Left colon (tissue), 2 donors: ENCODE measurements at places on chromosomes 1 and 21.

DNA sequence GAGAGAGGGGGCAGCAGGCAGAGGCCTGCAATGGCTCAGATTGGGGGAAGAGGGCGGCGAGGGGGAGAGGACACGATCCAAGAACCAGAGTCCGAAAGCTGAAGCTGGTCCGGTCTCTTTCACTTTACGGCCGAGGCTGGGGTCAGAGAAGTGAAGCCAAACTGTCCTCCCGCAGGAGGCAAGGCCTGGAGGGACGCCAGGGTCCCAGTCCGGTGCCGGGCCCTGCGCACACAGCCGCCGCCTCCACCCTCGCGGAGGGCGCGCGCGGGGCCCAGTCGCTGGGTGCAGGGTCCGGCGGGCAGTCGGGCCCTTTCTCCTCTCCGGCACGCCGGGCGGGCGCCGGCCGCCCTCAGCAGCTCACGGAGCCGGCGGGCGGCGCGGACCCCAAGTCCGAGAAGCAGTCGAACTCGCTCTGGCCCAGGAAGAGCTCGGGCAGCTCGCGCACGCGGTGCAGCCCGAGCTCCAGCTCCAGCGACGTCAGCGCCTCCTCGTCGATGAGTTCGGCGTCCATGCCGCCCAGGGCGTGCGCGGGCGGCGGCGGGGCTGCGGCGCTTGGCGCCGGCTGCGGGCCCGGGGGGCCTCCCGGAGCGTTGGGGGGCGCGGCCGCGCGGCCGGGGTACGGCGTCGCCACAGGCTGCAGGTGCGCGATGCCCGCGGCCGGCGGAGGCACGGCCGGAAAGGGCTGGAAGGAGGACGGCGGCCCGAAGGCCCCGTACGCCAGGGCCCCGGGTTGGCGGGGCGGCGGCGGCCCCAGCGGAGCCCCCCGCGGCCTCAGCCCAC is 749 bp downstream of the CITED4 start:
- peak; percentile 56 for DNase-seq

- no peak for DNase-seq
Observed at GRCh38 chr21:17828223-17828622, 9.1 kb upstream of the C21orf91 start.

DNA sequence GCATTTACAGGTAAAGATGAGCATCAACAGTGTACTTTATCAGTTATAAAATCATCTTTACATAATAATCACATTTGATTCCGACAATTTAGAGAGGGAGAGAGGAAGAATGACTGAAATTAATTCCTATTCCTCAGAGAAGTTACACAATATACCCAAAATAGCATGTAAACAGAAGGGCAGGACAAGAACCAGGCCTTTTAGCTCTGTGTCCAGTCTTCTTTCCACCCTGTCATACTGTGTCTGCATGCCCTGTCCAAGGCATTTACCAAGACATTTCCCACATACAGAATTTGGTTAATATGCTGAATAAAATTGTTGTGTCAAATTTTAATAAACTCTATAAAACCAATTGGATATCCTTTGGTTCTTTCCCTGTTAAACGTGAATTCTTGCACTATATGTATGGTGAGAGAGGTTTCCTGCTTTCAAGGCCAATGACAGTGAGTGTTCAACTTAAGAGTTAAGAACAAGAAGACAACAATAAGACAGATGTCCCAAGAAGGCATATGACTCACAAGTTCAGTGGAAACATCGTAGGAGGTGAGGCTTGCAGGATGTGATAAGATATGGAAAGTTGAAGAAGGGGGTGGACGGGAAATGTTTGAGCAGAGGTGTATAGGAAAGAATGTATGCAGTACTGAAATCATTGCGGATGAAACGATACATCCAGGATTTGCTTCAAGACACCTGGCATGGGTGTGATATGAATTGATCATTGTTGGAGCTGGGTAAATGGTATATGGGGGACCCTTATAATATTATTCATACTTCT is 20.8 kb downstream of the LRRC8B start:
- DNase-seq, result no peak

GRCh38 chr1:145828367-145829026 is 4.5 kb downstream of the POLR3C start:
- DNase-seq, result no peak

- no peak for DNase-seq
Observed at GRCh38 chr1:96756789-96757188, 35.2 kb downstream of the PTBP2 start.

GRCh38 chr1:210098356-210098755 is 134.2 kb upstream of the SERTAD4 start:
- no peak for DNase-seq

DNA sequence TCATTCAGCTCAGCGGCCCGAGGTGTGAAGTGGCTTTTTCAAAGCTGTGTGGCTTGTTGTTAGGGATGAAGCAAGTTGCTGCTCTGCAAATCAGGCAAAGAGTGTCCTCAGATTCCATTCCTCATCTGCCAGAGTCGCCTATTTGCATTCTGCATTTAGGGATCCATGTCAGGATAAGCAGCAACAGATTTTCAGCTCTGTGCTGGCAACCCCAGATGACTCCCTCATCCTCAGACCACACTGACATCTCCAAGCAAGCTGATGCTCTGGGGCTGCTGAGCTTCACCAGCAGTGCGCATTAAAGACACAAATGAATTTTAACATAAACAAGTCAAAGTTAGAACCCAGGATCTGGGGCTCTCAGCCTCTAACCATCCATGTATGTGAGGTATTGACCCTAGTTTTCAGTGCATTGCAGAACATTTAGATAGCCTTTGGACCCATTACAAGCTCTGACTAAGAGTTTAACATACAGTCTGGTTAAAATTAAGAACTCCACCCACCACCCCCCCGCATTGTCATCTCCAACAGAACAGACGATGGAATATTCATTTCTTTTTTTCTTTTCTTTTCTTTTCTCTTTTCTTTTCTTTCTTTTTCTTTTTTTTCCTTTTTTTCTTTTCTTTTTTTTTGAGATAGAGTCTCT is 10.9 kb downstream of the CFAP107 start:
- no peak for DNase-seq

DNA sequence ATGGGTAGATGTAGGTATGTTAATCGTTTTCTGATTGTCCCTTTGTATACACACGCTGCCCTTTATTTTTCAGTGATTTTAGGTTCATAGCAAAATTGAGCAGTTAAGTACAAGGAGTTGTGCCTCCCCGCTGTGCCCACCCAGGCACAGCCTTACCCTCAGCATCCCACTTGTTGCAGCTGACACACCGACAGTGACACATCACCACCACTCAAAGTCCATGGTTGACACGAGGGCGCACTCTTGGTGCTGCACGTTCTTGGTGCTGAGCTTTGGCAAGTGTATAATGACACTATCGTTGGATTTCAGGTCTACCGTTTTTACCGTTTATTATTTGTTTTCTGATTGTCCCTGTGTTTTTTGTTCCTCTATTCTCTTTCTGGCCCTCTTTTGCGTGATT is 15.6 kb downstream of the C1orf159 start:
- DNase-seq, result no peak

GRCh38 chr1:225617479-225617878 is 35.4 kb downstream of the ENAH start:
- DNase-seq, result no peak

DNA sequence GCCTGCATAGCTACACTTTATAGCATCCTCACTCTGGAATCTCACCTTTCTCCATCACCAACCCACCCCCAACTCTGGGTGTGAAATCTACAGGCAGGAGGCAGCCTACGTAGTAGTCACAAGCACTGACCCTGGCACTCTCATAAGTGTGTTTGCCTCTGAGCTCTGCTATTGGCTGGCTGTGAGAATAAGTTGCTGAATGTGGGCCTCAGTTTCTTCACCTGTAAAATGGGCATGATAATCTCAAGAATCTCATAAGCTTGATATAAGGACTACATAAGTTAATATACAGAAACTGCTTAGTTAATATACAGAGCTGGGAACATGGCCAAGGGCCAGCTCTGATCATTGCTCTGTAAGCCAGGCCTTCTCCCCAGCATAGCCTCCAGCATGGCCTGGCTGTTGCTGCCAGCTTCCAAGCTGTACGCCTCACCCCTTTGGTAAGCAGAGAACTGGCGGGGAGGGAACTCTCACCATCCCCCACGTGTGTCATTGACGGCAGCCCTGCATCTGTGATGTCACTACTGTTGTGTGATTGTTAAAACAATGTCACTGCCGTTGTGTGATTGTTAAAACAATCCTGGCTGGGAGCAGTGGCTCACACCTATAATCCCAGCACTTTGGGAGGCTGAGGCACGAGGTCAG is 53.3 kb downstream of the SYF2 start:
- peak; percentile 32 for DNase-seq

GRCh38 chr1:27192039-27192529 is 37.2 kb upstream of the SLC9A1 start:
- DNase-seq, result peak; percentile 83

- DNase-seq, result no peak
Observed at GRCh38 chr1:101165954-101166353, 70.9 kb upstream of the S1PR1 start.

- DNase-seq, result no peak
Observed at GRCh38 chr1:230495076-230495475, 68.9 kb upstream of the PGBD5 start.

DNA sequence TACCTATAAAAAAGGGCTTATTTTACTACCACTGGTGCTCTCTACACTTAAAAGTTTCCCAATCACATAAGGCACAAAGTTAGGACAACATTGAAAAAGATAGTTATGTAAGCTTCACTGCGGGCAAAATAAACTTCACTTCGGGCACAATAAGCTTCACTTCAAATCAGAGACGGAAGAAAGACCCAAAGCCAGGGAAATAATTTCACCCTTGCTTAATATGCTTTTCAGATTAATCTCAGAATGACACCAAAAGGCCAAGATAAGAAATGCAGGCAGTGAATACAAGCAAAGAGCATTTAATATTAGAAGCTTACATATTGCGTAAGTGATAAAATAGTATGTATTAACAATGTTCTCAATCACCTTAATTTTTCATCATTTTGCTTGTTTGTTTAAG is 444.2 kb downstream of the SETD4 start:
- no peak for DNase-seq

DNA sequence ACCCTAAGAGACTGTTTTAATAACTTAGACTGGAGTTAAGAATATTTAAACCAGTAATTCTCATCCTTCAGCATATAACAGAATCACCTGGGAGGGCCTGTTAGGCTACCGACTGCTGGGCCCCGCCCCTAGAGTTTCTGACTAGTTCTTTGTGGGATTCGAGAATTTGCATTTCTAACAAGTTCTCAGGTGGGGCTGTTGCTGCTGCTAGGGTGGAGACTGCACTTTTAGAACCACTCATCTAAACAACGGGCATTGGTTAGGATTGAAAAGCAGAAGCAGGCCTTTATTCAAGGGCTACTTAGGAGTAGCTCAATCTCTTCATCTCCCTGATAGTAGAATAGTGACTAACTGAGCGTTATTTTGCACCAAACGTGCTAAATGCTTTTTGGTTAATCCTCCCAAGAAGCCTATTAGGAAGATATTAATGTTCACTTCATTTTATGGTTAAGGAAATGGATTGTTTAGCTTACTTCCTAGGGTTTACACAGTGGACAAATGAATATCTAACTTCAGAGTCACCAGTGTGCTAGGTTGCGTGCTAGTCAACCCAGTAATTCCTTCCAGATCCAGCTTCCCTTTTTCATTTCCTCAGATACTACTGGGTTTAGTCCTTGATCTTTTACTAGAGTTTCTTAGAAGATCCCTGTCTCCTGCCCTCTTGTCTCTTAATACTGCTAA is 31.1 kb upstream of the UAP1 start:
- DNase-seq, result no peak

GRCh38 chr1:28190337-28190979 is 14.0 kb upstream of the PTAFR start:
- DNase-seq, result no peak

- no peak for DNase-seq
Observed at GRCh38 chr1:33893147-33893830, 29.4 kb downstream of the HMGB4 start.

DNA sequence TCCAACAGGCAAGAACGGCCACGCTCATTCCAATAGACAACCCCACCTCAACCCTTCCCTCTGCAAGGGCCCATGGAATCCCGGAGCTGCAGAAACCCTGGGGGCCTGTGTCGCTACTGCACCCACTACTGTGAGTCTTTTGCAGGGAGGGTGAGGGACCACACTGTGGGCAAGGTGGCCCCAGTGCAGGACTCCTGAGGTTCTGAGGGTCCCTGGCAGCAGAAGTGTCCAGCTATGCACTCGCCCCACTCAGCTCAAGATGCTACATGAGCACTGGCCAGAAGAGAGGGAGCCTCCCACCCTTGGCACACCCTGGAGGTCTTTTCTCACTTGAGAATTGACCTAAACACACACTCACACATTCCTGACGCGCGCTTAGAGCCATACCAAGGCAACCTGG is 2.1 kb upstream of the PAX7 start:
- no peak for DNase-seq

GRCh38 chr21:39050841-39051587 is 132.2 kb downstream of the PSMG1 start:
- no peak for DNase-seq

DNA sequence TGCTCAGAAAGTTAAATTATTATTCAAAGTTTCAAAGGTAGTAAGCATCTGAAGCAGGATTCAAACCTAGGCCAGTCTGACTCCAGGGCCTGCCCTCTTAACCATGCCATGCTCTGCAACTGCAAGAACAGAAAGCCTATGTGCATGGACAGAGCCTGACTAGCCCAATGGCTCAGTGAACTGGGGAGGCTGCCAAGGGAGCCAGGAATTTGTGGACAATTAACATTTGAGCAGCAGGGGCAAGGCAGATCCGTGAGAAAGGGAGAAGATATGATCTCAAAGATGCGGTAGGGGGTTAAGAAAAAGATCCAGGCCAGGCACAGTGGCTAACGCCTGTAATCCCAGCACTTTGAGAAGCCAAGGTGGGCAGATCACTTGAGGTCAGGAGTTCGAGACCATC is 6.5 kb upstream of the ATP1A4 start:
- DNase-seq, result no peak

- no peak for DNase-seq
Observed at GRCh38 chr1:60848583-60849188, 233.7 kb upstream of the NFIA start.

- no peak for DNase-seq
Observed at GRCh38 chr1:225950905-225951497, 10.0 kb upstream of the LEFTY2 start.

DNA sequence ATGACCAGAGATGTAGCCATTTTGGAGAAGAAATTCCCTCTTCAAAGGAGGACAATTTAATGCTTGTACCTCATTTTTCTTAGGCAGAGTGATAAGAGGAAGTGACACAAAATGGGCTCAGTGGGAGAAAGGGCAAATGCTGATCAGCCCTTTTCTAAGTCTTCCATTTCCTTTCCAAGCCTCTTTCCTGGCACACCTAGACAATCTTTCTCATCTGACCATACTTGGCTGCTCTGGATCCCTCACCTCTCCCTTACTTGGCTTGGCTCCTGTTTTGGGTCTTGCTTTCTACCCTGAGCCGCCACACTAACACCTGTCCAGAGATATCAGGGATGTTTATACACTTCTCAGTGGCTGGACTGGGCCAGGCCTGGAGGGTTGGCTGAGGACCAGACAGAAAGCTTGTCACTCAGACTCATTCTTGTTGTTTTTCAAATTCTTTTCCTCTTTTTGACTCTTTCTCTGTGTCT is 13.1 kb downstream of the TXNIP start:
- DNase-seq, result peak; percentile 48
